HT1080 (cell line): ENCODE measurements at places on chromosomes 2 and 18. TPM values are rescaled to one million over a fixed set of nuclear protein-coding genes. Genes with fewer than 3 reads are reported as not detected.

PCARE gene
- total RNA-seq = not detected in 2 replicates

IL36RN gene
- total RNA-seq = not detected in 2 replicates

- DNase-seq = peak; percentile 51
These were observed 180.4 kb downstream of the MBD5 start for GRCh38 chr2:148201075-148202004.

GRCh38 chr18:8763611-8764010, 58.3 kb downstream of the MTCL1 start:
- DNase-seq = no peak

- DNase-seq = no peak
These were observed 800 bp upstream of the RALB start for GRCh38 chr2:120251880-120252224.

DNA sequence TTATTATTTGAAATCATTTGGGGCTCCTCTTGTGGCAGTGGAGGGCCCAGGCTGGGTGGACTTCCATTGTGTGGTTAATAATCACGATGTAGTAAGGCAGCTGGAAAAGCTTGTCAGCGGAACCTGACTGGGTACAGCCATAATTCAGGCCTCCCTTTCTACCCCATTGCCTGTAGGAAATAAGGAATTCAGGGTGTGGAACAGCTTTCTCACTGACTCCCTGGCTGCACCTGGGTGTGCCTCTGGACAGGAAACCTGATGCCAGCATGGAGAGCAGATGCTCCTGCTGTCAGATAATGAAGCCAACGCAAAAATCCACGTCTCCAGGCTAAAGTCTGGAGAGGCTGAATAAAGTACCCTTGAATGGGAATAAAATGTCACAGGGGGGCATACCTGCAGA, 44.2 kb downstream of the LYPD6B start:
- DNase-seq = no peak

DNA sequence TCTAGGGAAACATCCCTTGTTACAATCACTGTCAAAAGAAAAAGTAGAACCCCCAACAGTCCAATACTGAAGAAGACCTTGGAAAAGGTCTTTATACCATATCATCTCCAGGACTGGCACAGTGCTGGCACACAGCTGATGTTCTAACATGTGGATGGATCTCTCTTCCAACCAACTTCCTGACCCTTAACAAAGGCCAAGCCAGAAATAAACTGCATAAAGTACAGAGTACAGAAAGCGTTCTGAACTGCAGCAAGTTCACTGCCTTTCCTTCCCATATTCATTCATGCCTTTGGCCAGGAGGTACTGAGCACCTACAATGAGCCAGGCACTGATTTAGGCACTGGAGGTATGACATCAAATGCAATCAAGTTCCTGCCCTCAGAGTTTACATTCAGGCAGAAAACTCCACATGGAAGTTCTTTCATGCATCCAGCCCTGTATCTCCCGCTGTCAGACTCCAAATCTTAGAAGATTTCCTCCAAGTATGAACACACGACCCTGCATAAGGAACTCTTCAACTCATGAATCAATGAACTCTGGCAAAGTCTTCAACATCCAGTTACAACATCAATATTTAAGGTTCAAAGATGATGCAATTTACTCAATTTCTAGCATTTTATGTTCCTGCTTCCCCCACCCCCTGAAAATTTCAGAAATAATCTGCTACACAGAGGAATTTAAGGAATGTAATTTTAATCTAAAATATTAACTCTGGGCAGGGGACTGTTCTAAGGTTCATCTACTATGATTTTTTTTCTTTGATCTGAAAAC, 33.8 kb downstream of the ACVR1 start:
- DNase-seq = no peak

DNA sequence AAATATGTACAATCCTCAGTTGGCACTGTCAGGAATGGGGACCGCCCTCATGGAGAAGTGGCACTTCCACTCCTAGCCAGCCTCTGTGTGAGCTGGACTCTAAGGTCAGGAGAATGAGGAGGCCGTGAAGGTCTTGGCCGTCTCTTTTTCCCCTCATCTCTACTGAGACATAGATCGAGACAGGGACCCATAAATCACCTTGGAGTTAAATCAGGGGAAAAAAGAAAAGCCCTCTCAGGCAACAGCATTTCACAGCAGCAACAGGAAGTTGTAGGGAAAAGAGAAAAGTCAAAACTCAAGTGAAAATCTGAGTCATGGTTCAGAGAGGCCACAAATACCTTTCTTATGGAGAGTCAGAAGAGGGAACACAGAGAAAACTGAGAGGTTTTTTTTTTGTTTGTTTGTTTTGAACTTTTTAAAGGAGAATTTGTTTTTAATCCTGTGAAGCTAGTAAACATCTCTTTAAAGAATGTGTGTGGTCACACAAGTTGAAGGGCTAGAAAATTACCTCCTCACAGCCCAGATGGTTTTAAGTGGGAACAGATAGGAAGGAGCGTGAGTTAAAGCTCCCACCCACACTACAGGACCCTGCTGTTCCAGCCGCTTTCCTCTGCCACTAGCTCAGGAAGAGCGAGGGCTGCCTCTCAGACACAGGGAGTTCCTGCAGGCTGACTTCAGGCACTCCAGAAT, 30.6 kb upstream of the CYP1B1 start:
- peak; percentile 72 for DNase-seq
